ENCODE measurements at places on chromosomes 12 and 14.

- DNase-seq = no peak
Measured at GRCh38 chr14:64340560-64341196, 46.5 kb upstream of the ESR2 start.

DNA sequence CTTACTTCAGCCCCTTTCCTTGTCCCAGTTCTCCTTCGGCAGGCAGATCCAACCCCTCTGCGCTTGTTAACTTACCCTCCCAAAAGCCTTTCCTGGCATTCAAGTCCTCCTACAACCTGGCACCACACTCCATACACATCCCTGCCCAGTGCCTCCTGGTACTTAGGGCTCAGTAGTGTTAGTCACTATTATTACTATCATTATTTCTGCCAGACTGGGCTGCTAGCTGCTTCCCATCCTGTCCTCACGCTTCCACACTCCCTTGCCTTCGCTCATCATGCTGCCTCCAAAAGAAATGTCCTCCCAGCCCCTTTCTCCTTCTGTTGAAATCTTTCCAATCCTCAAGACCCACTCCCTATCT, 1.6 kb upstream of the HDAC7 start:
- no peak for DNase-seq

DNA sequence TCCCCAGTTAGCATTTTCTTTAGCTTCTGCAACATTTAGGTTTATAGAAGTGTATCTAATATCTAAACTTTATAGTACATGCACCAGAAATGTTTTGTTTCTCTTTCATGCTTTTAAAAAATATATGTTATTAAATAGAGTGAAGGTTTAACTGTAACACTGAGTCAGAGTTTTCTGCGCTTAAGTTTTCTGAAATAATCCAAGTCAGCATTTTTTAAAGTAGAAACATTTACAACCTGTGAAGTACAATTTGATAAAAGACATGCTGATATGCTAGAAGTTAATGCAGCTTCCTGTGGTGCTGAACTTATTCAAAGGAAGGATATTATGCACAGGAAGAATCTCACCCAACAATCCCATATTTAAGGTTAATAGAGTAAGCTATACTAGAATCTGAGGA, 1096.8 kb downstream of the LRFN5 start:
- no peak for DNase-seq

DNA sequence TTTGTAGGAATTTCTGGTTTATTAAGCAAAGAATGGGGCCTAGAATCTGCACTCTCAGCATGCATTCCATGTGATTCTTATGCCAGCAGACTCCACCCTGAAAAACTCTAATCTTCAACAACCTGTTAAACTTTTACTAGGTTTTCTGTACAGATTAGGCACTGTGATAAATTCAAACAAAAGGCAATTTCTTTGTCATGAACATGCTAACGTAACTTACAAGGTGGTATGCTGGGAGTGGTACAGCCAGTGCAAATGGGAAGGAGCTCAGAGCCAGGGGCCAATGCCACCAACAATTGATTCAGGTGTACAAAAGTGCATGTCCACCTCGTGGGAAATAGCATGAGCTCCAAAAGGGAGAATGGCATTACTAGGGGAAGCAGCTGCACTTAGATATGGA, 83.0 kb downstream of the PPFIBP1 start:
- DNase-seq = no peak

GRCh38 chr12:107221913-107222312, 128.6 kb upstream of the CRY1 start:
- DNase-seq = no peak

- DNase-seq = no peak
Measured at GRCh38 chr12:40099423-40099853, 6.4 kb downstream of the SLC2A13 start.

DNA sequence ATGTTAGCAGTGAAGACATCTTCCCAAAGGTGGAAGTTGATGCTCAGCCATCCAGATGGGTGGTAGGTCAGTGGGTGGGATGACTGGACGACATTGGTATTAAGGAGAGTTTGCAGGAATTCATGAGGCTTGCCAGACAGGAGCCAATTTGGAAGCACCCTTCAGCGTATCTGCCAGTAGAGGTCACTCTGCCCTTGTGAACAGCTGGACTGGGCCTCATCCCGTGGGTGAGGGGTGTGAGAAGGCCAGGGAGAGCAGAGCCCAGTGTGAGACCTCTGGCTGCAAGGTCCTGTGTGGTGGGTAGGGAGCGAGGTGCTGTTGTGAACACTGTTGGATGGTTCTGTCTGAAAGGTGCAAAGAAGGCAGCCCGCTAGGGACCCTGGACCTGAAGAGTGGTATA, 37.7 kb downstream of the SLC5A8 start:
- DNase-seq = no peak

- no peak for DNase-seq
Measured at GRCh38 chr12:92132288-92132687, 13.4 kb downstream of the BTG1 start.

DNA sequence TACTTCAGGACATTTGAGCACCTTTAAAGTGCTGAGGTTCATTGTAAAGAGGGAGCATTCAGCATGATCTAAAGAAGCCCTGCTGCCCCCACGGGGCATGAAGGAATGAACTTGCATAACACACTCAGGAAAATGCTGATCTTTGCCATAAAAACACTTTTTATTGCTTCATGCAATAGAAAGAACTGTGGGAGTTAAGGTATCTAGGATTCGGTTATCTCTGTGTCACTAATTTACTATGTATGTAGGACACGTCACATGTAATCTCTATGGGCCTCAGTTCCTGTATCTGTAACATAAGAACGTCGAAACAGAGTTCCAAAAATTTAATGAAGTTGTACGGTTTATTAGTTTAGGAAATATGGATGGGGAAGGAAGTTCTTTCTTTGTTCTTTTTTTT, 33.0 kb downstream of the BTBD7 start:
- no peak for DNase-seq

DNA sequence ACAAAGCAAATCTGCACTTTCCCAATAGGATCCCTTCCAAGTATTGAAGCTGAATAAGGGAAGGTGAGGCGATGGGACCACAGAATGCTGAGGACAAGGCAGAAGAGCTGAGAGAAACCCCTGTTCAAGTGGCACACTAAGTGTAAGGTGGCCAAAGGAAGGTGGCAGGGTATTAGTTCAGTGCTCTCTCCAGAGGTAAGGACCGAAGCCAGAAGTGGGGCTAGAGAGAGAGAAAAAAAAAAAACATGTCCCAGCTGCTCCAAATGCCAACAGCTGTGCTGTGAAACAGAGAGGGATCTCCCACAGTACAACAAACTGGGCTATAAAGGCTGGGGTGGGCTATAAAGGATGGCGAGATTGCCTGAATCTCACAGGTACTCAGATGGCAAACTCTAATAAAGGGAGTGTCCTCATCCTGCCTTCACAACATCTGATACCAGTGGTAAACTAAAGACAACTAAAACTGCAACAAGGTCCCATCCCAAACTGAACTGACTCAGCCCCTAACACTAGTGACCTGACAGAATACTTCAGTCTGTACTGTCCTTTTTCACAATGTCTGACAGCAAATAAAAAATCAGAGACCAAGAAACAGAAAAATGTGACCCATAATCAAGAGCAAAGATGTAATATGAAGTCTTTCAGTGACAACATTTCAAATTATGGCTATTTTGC, 47.9 kb downstream of the CDK17 start:
- no peak for DNase-seq

DNA sequence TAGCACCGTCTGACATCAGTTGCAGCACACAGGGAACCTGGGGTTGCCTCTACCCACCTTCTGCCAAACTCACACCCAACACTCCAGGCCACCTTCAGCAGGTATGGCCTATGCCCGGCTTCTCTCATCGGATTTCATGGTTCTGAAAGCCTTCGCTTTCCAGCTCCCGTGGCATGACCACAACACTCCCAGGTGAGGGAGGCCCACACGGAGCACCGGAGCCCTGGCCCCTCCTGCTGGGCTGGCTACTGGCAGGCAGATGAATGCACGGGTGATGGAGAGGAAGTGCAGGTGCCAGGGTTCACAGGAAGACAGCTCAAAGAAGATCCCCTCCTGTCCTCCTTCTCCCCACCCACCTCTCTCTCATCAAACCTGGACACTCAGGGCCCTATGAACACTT, 37.2 kb downstream of the CACNA2D4 start:
- no peak for DNase-seq

- DNase-seq = no peak
Measured at GRCh38 chr14:51447411-51447810, 204.3 kb upstream of the FRMD6 start.

DNA sequence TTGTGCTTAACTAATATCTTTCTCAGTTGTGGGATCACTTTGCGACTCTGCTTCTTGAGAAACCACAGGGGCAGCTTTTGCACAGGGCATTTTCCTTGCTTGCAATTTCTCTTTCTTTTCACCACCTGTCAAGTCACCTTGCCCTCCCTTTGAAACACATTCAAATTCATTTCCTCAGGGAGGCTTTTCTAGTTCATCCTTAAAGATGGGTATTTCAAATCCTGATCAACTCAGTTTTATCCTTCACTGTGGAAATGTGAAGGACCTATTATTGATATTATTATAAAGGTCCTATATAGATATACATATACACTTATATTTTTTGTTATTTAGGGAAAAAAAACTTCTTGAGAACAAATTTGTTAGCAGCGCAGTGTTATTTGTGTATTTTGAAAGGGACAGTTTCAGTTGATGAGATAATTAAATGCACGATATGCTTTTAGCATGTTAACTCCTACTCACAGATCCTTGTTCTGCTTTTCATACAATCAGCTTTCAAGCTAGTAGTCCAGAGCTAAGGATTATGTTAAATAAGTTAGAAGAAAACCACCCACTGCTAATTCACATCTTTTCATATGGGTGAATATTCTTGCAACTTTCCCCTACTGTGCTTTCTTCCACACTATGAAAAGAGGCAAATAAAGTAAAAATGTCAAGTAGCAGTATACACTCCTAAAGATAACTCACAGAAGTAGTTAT, 501.4 kb upstream of the RGS6 start:
- no peak for DNase-seq

DNA sequence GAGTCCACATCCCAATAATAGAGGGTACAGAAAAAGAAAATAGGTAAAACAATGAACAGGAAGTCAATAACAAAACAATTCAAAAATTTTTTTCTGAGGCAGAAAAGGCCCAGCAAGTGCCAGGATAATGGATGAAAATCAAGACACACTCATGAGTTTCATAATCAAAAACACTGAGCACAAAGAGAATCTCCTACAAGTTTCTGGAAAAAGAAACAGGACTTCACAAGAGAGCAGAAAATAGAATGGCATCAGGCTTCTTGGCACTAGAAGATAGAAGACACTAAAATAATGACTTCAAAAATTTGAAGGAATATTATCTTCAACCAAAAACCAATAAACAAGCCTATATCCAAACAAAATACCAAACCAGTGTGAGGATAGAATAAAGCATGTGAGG, 36.8 kb downstream of the DMAC2L start:
- no peak for DNase-seq

DNA sequence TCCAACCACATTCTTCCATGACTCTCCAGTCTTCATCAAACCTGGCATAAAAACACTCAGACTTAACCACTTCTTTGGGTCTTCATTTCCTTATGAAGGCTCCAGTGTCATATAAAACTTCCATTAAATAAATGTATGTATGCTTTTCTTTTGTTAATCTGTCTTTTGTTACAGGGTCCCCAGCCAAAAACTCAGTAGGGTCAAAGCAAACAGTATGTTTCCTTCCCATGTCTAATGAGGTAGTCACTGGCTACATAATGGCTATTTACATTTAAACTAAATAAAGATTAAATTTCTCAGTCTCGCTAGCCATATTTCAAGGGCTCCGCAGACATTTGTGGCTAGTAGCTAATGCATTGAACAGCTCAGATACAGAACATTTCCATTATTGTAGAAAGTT, 40.1 kb upstream of the STAB2 start:
- no peak for DNase-seq

- no peak for DNase-seq
Measured at GRCh38 chr12:139585-139984, 73.0 kb downstream of the IQSEC3 start.

DNA sequence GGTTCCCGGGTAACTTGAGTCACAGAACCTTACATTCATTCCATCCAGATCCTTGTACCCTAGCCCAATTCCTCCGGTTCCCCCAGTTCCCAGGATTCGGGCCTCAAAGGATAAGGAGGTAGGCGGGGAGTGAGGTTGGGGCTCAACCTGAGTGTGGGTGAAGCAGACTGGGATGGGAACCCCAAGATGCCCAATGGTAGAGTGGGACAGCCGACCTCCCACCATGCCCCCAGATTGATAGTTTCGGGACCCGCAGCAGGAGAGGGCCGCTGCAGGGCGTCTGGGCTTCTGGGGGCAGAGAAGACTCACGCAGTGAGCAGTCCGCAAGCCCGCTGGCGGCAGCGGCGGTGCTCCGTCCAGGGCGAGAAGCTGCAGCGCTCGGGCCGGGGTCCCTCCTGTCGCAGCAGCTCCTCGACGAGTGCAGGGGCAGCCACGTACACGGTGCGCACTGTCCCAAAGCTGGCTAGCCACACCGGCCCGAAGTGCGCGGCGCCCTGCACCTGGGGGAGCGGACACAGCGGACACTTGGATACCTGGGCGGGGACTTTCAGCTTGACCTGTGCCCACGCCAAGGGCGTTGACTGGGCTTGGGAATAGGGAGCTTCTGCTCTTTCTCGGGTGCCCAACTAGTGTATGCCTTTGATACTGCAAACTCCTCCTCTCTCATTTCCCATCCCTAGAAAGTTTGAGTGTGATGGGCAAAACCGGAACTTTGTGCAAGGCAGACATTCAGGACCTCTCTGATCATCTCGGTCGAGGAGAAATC, 997 bp downstream of the CYP27B1 start:
- no peak for DNase-seq

GRCh38 chr12:49990273-49990672, 17.5 kb downstream of the AQP6 start:
- no peak for DNase-seq

DNA sequence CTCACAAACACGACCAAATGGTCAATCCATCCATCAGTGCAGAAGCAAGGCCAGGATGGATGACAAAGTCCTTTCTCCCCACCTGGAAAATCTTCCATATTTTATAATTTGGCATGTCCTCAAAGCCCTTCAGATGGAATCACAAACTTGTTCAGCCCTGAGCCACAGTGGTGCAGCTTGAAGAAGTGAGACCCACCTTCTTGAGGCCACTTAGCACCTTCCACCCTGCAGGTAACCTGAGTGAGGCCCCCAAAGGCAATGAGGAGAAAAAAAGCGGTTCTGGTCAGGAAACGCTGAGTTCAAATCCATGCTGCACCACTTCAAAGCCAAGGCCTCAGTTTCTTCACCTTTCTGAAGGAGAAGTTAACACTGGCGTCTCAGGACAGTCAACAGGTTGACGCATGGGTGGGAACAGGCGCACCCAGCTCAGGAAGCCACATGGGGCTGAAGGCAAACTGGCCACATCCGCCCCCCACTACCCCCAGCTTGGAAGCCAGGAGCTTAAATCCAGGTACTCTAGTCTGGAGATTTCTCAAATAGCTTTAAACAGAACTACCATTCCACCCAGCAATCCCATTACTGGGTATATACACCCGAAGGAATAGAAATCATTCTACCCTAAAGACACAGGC, 320.4 kb downstream of the BCL11B start:
- DNase-seq = no peak
